ENCODE measurements at places on chromosomes 2 and 18. TPM values are rescaled to one million over a fixed set of nuclear protein-coding genes. Genes with fewer than 3 reads are reported as not detected.

GRCh38 chr2:152166633-152167032 lies 8.9 kb downstream of the STAM2 start:
- H3K27me3 ChIP-seq, result no peaks in the 10 kb centered on the region
- no peaks in the 10 kb centered on the region for H3K36me3 ChIP-seq
- no peak for DNase-seq
- H3K4me1 ChIP-seq, result peaks cover 16% of the 10 kb centered on the region

Gene NAT8
- not detected for total RNA-seq

DNA sequence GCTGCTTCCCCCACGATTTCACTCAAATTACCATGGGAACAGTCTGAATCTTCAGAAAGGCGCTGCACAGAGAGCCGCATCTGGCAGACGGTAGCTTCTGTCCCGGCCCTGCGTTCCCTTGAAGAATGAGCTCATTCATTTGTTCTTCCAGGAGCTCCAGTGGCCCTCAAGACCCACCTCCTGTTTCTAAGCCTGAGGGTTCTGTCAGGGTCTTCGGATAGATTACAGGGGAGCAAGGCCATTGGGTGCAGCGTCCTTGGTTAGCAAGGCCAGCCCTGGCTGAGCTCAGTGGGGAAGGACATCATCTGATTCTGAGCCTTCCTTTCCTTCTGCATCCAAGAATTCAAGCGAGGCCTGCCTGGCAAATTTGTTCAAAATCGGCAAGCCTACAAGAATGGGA lies 111.9 kb downstream of the PDCL3 start:
- H3K27me3 ChIP-seq, result no peaks in the 10 kb centered on the region
- no peak overlapping the region for H3K27ac ChIP-seq
- no peaks in the 10 kb centered on the region for H3K36me3 ChIP-seq
- no peaks in the 10 kb centered on the region for H3K4me1 ChIP-seq
- DNase-seq, result no peak
- no peak overlapping the region for H3K4me3 ChIP-seq

DNA sequence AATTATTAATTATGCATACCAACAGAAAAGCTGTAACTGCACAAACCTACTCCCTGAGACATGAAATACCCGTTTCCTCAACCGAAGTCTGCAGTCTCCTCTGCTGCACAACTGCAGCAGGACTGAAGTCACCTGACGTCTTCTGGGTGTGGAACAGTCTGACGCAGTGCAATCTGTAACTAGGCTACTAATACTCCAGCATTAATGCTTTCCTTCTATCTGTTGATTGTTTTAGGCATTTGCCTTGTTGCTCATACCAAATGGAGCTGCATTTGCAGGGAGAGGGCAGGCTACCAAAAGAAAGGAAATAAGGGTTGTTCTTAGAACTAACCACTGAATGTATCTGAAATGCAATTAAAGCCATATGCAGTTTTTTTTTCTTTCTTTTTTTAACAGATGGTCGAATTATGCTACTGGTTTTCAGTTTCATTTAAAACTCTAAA lies 40.1 kb downstream of the RTN4 start:
- H3K27ac ChIP-seq, result peak overlapping the region; percentile 58
- peak; percentile 82 for DNase-seq
- peaks cover 99% of the 10 kb centered on the region for H3K4me1 ChIP-seq
- no peaks in the 10 kb centered on the region for H3K27me3 ChIP-seq
- H3K4me3 ChIP-seq, result peak overlapping the region; percentile 32

- H3K27ac ChIP-seq, result no peak overlapping the region
- H3K27me3 ChIP-seq, result no peaks in the 10 kb centered on the region
- H3K36me3 ChIP-seq, result no peaks in the 10 kb centered on the region
- peaks cover 8% of the 10 kb centered on the region for H3K4me1 ChIP-seq
- peak; percentile 55 for DNase-seq
Observed at GRCh38 chr2:238493880-238494572, 67.3 kb downstream of the ASB1 start.

- no peak overlapping the region for H3K27ac ChIP-seq
- DNase-seq, result no peak
- H3K36me3 ChIP-seq, result no peaks in the 10 kb centered on the region
Observed at GRCh38 chr2:186099826-186100225, 361.2 kb downstream of the FSIP2 start.

Gene CPLX4
- total RNA-seq, result not detected

Gene ACKR3
- 68.0 TPM for total RNA-seq

- H3K4me1 ChIP-seq, result peaks cover 11% of the 10 kb centered on the region
- no peaks in the 10 kb centered on the region for H3K27me3 ChIP-seq
- H3K27ac ChIP-seq, result no peak overlapping the region
- DNase-seq, result no peak
- H3K36me3 ChIP-seq, result no peaks in the 10 kb centered on the region
- no peak overlapping the region for H3K4me3 ChIP-seq
Observed at GRCh38 chr2:11940121-11940743, 193.8 kb downstream of the LPIN1 start.

DNA sequence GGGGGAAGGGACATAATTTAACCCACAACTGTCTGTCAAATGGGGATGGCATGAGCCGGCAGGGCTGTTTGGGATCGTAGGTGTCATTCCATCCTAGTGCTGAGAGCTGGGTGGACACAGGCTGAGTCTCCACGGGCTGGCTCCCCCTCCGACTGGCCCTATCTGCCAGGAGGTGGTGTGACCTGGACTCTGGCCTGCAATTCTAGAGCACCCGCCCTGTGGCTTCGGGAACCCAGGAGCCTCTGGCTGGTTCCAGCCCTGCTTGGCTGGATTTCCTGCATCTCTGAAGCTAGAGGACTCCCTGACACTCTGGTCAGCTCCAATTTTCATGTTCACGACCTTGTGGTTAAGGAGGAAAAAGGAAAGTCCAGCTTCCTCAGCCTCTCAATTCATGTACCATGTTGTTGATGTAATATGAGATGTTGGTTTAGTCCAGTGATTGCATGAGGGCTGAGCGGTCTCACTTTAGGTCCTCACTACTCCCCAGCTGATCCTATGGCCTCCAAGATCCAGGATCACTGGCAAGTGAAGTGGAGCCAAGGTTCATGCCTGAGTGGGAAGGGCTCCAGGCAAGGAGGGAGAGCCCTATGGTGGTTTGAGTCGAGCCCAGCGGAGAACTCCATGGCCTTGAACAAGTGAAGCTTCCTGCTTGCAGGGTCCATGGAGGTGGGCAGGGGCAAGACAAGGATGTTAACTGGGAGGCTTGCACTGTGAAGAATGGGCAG lies 169.1 kb downstream of the NDUFA10 start:
- H3K27ac ChIP-seq, result no peak overlapping the region
- H3K27me3 ChIP-seq, result no peaks in the 10 kb centered on the region
- no peak for DNase-seq
- H3K4me3 ChIP-seq, result no peak overlapping the region
- H3K36me3 ChIP-seq, result no peaks in the 10 kb centered on the region

DNA sequence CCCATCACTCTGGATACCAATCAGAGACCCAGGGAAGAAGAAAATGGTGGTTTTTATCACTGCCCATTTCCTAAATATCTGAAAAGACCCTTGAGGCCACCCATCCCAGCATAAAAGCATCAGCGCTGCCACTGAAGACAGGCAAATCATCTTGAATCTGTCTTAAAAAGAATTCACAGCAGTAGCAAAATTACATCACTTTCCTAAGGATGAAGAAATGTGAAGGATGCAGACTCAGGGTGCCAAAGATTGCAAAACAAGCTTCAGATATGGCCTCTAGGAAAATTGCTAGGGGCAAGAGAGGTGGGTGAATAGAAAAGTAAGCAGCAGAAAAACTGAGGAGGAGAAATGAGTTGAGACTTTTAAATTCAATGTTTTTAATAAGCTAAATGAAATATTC lies 70.0 kb downstream of the SLC25A12 start:
- no peak overlapping the region for H3K27ac ChIP-seq
- H3K27me3 ChIP-seq, result no peaks in the 10 kb centered on the region
- H3K4me1 ChIP-seq, result no peaks in the 10 kb centered on the region
- DNase-seq, result no peak

DNA sequence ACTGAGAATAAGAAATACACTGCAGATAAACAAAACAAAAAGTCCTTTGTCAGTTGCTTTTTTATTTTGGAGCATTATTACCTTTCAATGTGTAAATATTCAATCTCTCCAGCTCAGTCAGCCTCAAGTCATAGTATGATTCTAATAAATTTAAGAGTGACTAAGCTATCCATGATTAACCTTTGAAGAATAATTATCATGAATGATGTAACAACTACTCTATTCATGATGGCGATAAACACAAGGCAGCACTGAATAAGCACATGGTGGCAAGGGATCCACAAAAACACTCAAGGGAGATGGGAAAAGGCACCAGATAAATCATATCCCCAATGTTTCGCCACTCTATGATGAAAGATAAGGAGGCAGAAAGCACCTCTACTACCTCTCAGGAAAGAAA lies 67.0 kb downstream of the MAP4K3 start:
- no peaks in the 10 kb centered on the region for H3K4me1 ChIP-seq
- no peak for DNase-seq
- no peaks in the 10 kb centered on the region for H3K36me3 ChIP-seq
- H3K27ac ChIP-seq, result no peak overlapping the region
- H3K27me3 ChIP-seq, result no peaks in the 10 kb centered on the region

DNA sequence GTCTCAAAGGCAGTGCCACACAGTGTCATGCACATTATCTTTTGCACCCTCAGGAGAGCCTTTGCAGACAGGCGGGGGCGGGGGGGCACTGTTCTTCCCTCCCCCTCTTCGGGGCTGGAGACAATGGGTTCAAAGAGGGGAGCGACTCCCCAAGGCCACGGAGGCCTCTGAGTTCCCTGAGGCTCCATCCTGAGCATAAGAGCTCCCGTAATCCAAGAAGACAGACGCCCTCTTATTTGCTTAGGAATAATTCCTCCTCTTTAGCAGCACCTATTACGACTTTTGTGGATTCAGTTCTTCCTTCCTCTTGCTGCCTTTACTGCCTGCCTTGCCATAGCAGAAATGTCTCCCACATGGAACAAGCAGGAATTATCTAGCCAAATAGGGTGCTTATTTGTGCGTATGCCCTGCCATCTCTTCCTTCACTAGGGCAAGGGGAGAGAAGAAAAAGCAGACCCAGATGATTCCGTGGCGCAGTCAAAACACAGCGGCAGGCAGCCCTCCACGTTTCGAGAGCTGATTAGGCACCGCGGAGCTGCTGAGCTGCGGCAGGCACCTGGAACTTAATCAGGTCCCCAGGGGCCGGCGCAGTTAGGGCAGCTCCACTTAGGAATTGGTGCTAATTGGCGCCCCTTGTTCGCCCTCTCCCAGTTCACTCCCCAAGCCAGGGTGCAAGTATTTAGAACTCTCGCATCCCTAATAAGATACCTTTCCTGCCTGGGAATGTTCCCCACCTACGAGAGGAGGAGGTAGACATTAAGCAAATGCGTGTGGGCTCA lies 233.4 kb upstream of the MYT1L start:
- no peaks in the 10 kb centered on the region for H3K4me1 ChIP-seq
- peak; percentile 62 for DNase-seq
- H3K36me3 ChIP-seq, result no peaks in the 10 kb centered on the region
- H3K27me3 ChIP-seq, result no peaks in the 10 kb centered on the region

- H3K27me3 ChIP-seq, result no peaks in the 10 kb centered on the region
- no peak overlapping the region for H3K27ac ChIP-seq
- H3K4me1 ChIP-seq, result no peaks in the 10 kb centered on the region
- no peak for DNase-seq
- H3K36me3 ChIP-seq, result no peaks in the 10 kb centered on the region
Observed at GRCh38 chr2:84732897-84733778, 147.7 kb downstream of the TRABD2A start.

- no peak overlapping the region for H3K27ac ChIP-seq
- H3K36me3 ChIP-seq, result no peaks in the 10 kb centered on the region
- peak overlapping the region; percentile 53 for H3K4me3 ChIP-seq
- no peak for DNase-seq
Observed at GRCh38 chr2:209424781-209425470, 1.1 kb downstream of the MAP2 start.

- H3K27me3 ChIP-seq, result no peaks in the 10 kb centered on the region
- H3K4me3 ChIP-seq, result peak overlapping the region; percentile 2
- H3K4me1 ChIP-seq, result peaks cover 43% of the 10 kb centered on the region
- peak overlapping the region; percentile 81 for H3K27ac ChIP-seq
- H3K36me3 ChIP-seq, result no peaks in the 10 kb centered on the region
- no peak for DNase-seq
Observed at GRCh38 chr2:36404754-36405153, 49.2 kb downstream of the CRIM1 start.

GRCh38 chr2:31568585-31569201 lies 12.0 kb downstream of the SRD5A2 start:
- no peaks in the 10 kb centered on the region for H3K36me3 ChIP-seq
- no peak overlapping the region for H3K27ac ChIP-seq
- no peak overlapping the region for H3K4me3 ChIP-seq
- no peaks in the 10 kb centered on the region for H3K4me1 ChIP-seq
- no peak for DNase-seq

DNA sequence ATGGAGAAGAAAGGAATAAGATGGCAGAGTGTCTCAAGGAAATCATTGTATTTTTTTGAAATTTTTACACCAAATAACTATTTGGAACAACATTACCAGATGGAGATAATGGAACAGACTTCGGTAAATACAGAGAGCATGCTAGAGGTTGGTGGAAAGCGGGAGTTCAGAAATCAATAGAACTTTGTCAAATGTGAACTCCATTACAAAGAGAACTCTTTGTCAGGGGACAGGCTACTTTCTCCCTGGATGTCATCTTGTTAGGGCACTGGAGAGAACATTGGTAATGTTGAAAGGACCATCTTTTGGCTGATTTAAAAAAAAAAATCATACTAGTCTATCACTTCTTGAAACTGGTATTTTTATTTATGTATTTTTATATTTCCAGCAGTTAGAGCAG lies 30.8 kb downstream of the DCC start:
- H3K36me3 ChIP-seq, result no peaks in the 10 kb centered on the region
- no peak overlapping the region for H3K4me3 ChIP-seq
- H3K27ac ChIP-seq, result no peak overlapping the region
- H3K4me1 ChIP-seq, result no peaks in the 10 kb centered on the region
- H3K27me3 ChIP-seq, result no peaks in the 10 kb centered on the region
- no peak for DNase-seq

GRCh38 chr2:72914589-72915319 lies 2.6 kb upstream of the EMX1 start:
- H3K4me1 ChIP-seq, result peaks cover 47% of the 10 kb centered on the region
- H3K36me3 ChIP-seq, result no peaks in the 10 kb centered on the region
- H3K27ac ChIP-seq, result no peak overlapping the region
- no peak for DNase-seq

Gene CTLA4
- 9.9 TPM for total RNA-seq

DNA sequence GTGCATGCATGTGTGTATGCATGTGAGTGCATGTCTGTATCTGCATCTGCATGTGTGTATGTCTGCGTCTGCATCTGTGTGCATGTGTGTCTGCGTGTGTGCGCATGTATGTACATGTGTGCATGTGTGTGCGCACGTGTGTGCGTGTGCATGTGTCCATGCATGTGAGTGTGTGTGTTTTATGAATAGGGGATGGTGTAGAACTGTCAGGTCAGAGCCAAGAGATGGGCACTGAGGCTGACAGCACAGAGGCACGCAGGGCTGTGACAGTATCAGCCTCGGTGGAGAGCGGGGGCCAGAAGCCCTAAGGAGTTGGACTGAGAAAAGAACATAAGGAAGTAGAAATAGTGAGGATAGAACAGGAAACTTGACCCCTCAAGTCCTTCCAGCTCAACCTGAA lies 494.0 kb upstream of the MYT1L start:
- H3K27me3 ChIP-seq, result no peaks in the 10 kb centered on the region
- no peaks in the 10 kb centered on the region for H3K4me1 ChIP-seq
- no peak overlapping the region for H3K27ac ChIP-seq
- peak; percentile 57 for DNase-seq

Gene G6PC2
- total RNA-seq, result not detected

GRCh38 chr2:47038656-47039488 lies 116.2 kb downstream of the STPG4 start:
- no peak overlapping the region for H3K4me3 ChIP-seq
- H3K4me1 ChIP-seq, result peaks cover 47% of the 10 kb centered on the region
- H3K27ac ChIP-seq, result no peak overlapping the region
- peaks cover 86% of the 10 kb centered on the region for H3K36me3 ChIP-seq
- H3K27me3 ChIP-seq, result no peaks in the 10 kb centered on the region

All from spleen (tissue), 13 donors.